ENCODE measurements at places on chromosomes 7 and 10.

GRCh38 chr7:102983602-102984001, 70.8 kb downstream of the LRRC17 start:
- no peak for DNase-seq

DNA sequence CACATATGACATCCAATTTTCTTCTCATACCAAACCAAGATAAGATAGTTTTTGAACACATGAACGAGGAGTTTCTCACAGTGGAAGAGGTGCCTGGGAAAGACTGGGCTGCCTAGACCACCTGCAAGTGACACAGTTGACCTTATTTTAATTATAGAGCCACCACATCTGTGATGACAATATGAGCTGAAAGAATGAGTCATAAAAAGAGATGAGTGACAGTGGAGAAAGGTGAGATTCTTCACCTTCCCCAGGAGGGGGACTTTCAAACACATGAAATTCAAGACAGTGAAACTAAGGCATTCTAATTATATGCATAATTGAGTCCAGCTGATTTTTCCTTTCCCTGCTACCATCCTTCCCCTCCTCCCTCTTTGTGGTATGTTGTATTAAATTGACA, 475.5 kb downstream of the NXPH1 start:
- DNase-seq = no peak

DNA sequence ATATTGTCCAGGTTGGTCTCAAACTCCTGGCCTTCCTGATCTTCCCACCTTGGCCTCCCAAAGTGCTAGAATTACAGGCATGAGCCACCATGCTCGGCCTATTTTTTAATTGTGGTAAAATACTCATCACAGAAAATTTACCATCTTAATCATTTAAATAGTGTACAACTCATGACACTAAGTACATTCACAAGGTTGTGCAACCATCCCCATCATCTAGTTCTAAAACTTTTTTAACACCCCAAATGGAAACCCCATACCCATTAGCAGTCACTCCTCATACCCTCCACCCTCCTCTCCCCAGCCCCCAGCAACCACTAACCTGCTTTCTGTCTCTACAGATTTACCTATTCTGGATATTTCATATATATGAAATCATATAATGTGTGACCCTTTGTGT, 90.3 kb downstream of the DOCK4 start:
- DNase-seq = no peak

- DNase-seq = no peak
Observed at GRCh38 chr10:9175200-9175599, 1120.7 kb downstream of the GATA3 start.

DNA sequence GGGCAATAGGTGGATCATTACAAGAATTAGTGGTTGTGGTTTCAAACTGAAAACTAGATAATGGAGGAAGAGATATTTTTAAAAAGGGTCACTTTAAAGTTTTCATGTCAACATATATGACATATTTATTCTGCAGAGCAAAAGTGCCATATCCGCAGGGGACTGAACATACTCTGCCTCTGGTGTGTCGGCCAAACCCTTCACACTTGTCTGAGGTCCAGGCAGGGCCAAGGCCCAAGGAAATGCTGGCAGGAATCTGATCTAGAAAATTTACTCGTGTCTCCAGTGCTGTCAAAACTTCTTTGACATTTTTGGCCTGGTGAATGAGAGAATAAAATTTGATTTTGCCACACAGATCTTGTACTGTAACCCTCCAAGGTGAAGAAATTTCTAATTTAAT, 562.3 kb downstream of the CCSER2 start:
- no peak for DNase-seq

- no peak for DNase-seq
Observed at GRCh38 chr7:30838008-30838407, 66.8 kb downstream of the MINDY4 start.

- no peak for DNase-seq
Observed at GRCh38 chr7:16719699-16720098, 33.9 kb upstream of the TSPAN13 start.

DNA sequence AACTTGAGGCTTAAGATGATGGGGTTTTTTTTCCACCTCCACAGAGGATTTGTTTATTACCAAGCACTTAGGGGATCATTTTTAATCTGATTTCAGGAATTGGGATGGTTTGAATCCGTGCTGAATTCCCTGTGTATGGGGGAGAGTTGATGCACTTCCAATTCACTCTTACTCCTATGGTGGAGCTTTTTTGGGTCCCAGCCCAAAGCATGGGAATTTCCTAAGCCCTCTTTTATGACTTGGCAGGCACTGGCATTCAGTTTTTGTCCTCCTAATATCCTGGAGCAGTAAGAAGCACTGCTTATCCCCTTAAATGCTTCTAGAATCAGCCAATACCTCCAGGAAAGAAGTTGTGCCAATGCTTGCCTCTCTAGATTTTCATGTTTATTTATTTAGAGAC, 78.7 kb downstream of the HYCC1 start:
- DNase-seq = no peak

DNA sequence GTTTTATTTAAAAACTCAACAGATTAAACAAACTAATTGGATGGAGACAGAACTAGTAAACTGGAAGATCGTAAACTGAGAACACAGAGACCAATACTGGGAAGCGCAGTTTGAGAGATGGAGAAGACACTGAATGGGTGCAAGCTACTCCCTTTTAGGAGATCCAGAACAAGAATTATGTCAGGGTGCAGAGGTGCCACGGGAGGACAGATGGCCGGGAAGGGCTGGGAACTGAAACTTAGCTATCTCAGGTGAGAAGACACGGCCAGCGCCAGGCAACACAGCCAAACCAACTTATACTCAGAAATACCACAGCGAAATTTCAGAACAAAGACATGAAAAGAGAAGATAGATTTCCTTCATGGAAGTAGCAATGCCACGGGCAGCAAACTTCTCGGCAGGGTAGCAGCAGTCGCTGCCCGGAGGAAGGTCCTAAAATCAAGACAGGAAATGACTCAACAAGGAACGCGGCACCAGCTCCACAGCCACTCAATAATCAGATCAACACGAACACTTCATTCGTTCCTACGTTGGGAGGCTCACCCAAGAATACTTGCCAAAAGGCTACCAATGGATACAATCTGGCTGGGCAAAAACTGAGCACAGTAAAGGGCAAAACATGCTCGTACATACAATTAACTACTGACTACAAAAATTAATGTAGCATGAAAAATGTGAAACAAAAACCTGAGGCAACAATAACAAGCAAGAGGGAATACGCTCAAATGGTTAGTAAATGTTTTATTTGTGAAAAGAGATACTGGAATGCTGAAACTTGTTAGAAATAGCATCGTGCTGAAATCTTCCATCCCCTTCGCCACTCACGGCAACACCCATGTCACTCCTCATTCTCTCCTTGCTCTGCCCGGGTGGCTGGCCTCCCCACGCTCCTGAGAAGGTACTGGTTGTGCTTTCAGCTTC, 2.2 kb upstream of the LRRC27 start:
- DNase-seq = no peak

Data from hypothalamus (tissue), 51 donors.